ENCODE measurements at places on chromosomes 5 and 9.

- DNase-seq, result no peak
Measured at GRCh38 chr9:18359335-18359734, 114.6 kb upstream of the ADAMTSL1 start.

DNA sequence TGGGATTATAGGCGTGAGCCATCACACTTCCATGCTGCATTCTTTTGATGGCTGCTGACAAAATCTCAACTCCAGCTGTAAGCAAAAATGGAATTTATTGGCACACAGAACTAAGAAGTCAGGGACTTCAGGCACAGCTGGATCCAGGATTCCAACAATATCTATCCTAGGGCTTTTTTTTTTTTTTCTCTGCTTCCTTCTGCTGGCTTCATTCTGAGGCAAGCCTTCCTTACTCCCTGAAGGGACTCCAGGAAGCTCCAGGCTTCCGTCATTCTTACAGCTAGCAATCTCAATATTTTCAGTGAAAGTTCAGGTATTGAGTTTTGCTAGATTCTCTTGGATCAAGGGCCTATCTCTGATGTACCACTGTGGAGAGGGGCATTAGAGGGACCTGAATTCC is 66.1 kb downstream of the GALNT12 start:
- no peak for DNase-seq

DNA sequence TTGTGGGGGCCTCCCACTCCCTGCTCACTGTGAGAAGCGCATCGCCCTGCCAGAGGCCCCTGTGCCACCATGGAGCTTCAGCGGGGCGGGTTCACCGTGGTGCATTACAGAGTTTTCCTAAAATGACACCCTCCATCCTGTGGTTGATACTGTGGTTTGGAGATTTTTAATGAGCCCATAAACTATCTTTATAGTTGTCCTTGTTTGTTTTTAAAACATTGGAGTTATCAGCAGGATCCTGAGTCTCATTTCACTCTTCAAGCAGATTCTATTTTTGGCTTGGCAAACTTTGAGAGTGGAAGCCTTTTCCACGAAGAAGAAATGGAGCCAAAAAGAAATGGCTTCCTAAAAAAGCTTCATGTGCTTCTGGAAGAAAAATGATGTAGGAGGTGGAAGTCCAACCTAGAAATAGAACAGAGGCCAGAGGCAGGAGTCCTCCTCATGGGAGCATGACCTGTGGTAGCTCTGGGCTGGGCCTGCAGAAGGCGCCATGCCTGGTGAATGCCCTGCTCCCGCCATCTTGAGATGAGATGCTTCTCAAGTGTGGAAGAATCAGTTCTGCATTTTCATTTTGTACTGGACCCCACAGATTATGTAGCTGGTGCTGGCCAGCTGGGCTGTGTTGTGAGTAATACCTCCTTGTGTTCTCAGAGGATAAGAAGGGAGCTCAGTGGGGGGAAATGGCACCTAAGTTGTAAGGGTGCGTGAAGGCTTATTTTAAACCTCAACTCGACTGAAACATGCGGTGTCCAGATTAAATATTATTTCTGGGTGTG is 79.0 kb upstream of the RAI14 start:
- no peak for DNase-seq

DNA sequence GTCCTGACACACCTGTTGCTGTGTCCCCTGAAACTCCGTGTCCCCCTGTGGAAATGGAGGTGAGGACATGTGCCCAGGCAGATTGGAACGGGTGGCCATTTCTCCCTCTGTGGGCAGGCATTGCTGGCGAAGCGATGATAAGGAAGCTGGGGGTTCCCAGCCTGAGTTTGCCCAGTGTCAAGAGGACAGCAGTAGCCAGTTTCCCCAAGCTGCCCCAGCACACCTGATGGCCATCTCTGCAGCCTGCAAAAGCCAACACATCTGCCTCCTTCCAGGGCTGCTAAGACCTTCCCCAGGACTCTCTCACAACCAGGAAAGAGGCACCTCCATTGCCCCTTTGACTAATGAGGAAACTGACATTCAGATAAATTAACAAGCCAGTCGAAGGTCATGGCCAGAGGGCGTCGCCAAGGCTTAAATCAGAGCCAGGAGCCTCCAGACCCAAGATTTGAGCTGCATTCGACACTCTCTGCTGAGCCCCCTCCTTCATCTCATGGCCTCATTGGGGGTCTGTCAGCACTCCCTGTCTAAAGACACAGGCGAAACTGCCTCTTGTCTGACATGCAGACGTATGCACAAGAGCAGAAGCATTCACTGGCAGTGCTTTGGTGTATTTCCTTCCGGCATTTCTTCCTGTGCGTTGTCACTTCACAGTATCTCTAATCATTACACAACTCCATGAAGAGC is 10.4 kb upstream of the WNK2 start:
- DNase-seq, result no peak

DNA sequence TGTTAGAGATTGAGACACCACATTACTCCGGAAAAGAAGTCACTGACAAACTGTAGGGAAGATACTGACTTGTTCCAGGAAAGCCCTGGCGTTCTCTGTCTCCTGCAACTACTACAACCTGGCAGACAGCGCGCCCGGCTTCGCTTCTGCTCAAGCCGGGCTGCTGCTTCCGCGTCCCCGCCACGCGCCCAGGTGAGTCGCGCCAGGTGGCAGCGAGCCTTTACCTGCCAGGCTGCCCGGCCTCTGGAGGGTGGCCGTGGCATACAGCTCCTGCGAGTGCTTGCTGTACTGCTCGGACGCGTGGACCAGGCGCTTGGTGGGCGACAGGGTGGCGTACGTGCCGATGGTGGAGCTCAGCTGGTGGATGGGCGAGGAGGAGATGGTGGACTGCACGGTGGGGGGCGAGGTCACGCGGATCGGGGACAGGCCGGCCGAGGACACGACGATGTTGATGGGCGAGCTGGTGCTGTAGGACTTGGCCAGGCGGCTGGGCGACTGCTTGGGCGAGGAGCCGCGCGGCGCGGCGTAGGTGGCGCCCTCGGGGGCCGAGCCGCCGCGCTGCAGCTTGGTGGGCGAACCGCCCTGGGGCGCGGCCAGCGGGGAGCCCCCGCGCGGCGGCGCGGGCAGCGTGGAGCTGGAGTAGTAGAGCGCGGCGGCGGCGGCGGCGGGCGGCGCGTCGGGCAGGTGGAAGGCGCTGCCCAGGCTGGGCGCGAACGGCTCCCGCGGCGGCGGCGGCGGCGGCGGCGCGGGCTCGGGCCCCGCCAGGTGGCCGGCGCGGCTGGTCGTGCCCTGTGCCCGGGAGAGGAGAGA is 519.6 kb downstream of the CTNND2 start:
- peak; percentile 27 for DNase-seq

GRCh38 chr5:124633209-124633608 is 113.2 kb downstream of the ZNF608 start:
- DNase-seq, result no peak

- no peak for DNase-seq
Measured at GRCh38 chr5:15522187-15522520, 22.2 kb downstream of the FBXL7 start.

GRCh38 chr9:122810306-122810946 is 10.5 kb downstream of the OR1K1 start:
- DNase-seq, result peak; percentile 81

- DNase-seq, result no peak
Measured at GRCh38 chr5:7852542-7852941, 1.6 kb upstream of the CFAP90 start.

GRCh38 chr9:120857481-120857880 is 14.8 kb upstream of the PSMD5 start:
- no peak for DNase-seq

GRCh38 chr5:104119529-104119928 is 556.9 kb upstream of the NUDT12 start:
- DNase-seq, result no peak

DNA sequence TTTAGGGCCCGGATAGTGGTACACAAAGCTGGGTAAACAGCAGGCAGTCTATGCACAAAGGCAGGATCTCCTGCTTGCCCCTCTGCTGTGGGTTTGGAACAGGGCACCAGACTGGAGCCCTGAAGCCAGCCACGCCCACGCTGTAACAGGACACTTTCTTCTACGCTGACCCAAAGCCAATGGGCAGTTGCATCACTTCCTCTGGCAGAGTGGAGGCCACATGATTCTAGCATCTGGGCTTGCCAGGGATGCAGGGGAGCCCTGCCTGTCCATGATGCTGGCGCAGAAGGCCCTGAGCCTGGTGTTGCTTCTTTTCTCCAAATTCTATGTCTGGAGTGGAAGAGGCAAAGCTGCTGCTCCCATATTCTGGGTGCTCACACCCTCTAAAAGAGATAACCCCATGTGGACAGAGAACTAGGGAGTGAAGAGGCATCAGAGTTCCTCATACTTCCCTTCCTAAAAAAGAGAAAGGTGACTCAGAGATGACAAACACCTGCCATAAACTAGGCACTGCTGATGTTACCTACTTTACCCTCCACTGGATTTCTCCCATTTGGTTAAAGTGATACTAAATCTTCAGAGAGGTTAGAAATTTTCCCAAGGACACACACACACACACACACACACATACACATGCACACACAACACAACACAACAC is 260.3 kb upstream of the KLF4 start:
- peak; percentile 51 for DNase-seq

DNA sequence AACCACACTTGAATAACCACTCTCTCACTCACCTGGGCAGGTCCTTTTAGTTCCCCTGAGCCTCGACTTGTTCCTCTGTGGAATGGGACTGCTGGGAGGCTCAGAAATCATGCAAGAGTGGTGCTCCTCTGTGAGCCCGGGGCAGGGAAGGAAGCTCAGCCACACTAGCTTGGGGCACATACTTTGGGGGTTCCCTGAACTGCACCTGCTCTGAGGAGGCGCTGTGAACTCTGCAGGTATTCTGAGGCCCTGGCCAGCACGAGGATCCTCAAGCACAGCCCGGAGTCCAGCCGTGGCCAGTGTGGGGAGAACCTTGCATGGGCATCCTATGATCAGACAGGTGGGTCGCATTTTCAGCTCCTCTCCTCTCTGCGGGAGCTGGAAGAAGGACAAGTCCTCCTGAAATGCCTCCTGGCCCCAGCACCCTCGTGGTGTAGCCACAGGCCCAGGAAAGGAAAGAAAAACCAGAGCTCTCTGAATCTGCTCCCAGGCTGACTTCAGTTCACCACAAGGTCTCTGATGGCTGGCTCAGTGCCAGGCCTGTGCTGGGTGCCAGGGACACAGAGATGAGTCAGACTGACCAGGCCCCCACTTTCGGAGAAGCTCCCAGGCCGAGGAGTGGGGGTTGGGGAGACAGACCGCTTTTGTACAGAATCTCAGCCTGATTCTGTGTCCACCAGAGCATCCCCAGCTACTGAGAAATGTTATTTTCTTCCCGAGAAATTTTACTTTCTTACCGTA is 11.9 kb downstream of the GLIPR2 start:
- no peak for DNase-seq

- DNase-seq, result peak; percentile 65
Measured at GRCh38 chr9:99105152-99106043, 485 bp downstream of the TGFBR1 start.

DNA sequence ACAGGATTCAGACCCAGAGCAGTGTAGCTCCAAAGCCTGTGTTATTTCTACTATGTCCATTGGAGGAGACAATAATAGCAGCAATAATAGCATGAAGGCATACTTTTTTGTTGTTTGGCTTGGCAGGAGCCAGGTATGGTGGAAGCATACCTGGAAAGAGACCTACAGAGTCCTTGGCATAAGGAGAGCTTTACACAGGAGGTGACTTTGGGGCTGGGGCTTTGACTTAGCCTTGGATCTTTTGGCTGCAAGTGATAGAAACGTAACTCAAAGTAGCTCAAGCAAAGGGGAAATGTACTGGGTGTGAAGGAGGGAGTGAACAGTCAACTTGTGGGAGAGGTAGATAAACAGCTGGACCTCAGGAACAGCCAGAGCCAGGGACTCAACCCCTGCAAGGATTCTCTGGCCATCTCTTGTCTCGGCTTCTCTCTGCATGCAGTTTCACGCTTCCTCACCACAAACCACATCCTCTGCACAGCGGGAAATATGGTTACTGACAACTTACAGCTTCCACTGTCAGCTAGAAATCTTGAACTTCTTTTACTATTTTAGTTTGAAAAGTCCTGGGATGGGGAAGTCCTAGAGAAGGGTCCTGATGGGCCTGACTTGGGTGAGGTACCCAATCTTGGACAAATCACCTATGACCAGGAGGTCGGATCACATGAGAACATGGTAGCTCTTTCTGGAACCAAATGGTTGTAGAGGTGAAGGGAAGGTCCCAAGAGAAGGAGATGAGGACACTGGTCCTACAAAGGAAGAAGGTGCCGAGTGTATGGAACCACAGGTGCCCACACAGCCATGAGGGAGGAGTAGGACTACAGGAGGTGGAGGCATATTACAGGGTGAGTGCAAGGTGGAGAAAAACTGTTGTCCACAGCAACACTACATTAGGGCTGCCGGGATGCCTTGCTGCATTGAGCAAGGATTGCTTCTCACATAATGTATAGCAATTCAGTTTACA is 47.0 kb upstream of the TGFBR1 start:
- no peak for DNase-seq

Data from ELF-1 (cell line).